Stimulated activated CD4-positive, alpha-beta T cell treated with anti-CD3 and anti-CD28 coated beads, Interleukin-15, amount 100 ng/mL, for 24 hours (primary cell): ENCODE measurements at places on chromosomes 5 and 9.

DNA sequence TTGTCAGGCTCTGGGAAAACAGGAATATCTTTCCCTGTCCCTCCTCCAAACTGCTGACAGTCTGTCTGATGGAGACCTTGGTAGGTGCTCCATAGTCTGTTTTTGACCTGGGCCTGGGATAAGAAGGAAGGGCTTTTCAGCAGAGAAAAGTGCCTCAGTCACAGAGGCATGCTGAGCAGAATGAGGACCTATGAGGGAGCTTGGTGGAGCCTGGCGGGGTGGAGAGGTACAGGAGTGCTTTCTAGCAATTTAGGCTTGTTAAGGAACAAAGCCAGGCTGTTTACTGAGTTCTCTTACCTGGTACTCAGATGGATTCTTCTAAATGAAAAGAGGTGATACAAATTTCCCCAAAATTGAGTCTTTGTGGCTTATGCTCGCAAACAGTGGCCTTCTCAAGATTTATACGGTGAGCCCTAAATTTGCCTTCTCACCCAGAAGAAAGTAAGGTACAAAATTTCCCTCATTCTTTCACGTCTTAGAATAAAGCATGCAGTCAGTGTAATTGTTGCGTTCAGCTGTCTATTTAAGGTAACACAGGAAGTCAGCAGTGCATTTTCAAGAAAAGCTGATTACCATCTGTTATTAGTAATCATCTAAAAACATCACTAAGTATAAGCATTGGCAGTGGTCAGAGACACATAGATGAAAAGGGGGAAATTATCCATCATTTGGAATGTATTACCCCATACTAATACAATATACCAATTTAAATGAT is 28.6 kb upstream of the IL13 start:
- no peak for DNase-seq

- no peak for DNase-seq
These were observed 231.6 kb upstream of the TAS2R1 start for GRCh38 chr5:9861666-9862256.

DNA sequence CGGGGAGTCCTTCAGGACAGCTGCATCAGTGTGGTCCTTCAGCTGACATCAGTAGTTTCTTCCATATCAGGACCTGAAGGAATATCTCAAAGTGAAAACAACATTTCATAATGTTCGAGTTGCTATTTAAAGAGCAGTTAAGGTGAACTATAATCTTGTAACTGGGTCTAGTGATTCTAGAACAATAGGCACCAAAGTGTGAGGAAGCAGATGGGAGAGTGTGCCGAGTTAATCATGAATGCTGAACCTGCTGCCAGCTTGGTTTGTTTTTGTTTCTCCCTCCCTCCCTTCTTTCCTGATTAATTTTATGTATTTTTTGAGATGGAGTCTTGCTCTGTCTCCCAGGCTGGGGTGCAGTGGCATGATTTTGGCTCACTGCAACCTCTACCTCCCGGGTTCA is 3.6 kb upstream of the PTGR1 start:
- no peak for DNase-seq

DNA sequence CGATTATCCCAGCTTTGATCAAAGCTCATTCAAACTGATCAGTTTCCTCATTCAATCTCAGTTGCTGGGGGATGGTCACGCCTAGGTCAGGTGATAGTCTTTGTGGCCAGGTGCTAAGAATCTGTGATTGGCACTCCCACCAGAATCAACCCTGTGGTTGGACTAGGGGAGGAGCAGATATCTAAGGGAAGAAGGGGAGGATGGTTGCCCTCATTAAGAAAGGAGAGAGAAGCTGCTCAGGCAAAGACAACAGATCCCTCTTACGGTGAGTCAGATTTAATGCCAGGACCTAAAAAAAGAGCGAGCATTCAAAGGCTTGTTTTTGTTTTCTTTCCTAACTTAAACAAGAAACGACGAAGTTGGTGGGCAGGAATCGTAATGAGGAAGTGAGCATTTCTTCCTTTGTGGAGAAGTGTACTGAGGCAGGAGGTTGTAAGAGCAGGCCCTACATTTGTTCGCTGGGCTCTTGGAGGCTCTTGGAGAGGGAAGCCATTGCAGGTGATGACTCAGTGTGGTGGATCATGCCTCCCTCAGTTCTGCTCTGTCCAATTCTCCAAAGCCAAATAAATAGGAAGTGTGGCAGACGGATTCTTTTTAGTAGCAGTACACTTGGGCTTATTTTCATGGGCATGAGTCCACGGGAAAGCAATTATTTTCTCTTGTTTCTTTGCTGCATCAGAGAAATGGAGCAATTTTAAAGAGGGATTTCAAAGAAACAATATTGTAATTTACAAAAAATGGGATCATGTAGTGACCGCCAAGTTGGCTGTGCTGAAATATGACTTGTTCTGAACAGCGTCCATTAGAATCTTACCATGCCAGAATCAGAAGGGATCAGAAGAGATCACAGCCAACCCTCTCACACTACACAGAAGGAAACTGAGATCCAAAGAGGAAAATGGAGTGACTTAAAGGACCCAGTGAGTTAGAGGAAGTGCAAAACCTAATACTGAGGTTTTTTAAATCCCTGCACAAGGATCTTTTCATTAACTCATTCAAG is 18.7 kb upstream of the TGFBR1 start:
- DNase-seq = no peak

- DNase-seq = no peak
These were observed 501.9 kb downstream of the PDE4D start for GRCh38 chr5:59391576-59391975.

DNA sequence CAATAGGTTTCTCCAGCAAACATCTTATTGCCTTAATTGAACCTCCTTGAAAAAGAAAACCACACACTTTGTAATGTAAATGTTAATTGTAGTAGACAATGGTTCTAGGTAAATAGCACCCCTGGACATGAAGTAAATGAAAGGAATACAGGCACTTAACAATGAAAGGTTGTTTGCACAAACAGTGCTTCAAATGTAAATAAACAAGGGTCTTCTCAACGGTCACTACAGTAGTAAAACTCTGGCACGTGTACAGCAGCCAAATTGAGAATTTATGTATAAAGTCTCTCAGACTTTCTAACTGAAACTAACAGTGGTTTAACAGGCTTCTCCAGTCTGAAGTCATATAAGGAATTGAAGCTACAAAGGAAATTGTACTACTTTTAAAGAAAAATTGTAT is 218.3 kb downstream of the MEF2C start:
- no peak for DNase-seq

DNA sequence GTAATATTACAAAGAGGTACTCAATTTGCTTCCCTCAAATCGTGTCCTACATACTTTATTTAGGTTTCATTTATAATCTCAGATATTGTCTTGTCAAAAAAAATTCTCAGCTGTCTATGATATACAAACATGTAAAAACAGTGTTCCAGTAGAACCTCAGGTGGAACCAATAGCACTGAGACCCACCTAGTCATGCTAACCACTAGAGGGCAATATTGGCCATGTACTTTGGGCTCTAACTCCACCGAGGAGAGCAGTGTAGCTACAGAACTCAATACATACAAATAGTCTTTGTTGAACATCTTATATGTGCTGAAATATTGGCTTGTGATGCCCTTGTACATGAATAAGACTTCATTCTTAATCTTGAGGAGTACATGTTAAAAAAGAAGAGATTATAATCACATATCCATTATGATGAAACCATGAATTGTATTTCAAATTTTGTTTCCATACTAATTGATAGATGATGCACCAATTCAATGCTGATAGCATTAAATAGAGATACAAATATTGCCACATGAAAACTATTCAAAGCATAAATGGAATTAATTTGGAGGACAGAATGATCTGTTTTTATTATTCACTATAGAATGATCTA is 71.2 kb upstream of the CNTLN start:
- DNase-seq = peak; percentile 3

- no peak for DNase-seq
These were observed 47.8 kb upstream of the CXCL14 start for GRCh38 chr5:135626636-135627035.

GRCh38 chr5:126368239-126368812 is 54.9 kb upstream of the GRAMD2B start:
- DNase-seq = no peak
